ENCODE measurements at places on chromosomes 7 and 10.
A peak's percentile ranks its signal among the peaks of the same experiment; 100 is the strongest.

DNA sequence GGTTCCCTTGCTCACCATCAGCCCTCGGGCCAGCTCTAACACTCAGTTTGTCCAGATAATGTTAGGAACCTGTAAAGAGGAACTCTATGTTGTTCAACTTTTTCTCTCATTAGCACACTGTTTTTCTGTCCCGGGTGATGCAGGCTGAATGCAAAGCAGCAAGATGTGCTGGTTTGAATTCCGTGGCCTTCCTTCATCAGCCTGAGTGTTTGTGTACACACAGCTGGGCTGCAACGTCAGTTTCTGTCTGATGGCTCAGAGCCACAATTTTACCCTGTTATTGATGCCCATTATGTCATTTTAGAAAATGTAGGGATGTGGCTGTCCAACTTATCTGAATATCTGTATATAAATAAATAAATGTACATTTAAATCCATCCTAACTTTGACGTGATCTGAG is 152.0 kb downstream of the PLPP4 start:
- ATAC-seq = no peak

GRCh38 chr10:85280014-85280413 is 951.6 kb downstream of the CCSER2 start:
- ATAC-seq = no peak

- no peak for ATAC-seq
Observed at GRCh38 chr10:3339531-3339950, 167.0 kb upstream of the PITRM1 start.

DNA sequence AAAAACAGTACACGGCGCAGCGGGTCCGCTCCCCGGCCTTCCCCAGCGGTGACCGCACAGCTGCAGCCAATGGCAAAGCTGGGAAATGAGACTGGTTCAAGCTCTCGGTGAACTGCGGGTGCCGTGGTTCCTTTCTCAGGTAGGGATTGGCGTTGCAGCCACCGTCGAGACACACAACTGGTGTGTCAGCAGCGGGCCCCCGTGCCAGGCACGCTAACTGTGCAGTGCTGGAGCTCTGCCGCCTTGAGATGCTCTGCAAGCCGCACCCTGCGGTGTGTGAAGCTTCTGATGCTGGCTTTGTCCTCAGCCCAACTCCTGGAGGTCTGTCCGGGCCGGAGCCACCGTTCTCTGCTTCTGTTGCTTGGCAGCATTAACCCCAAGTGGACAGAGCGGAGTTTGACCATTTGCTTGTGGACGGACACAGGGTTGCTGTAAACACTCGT is 20.6 kb upstream of the NKX6-2 start:
- ATAC-seq = no peak

DNA sequence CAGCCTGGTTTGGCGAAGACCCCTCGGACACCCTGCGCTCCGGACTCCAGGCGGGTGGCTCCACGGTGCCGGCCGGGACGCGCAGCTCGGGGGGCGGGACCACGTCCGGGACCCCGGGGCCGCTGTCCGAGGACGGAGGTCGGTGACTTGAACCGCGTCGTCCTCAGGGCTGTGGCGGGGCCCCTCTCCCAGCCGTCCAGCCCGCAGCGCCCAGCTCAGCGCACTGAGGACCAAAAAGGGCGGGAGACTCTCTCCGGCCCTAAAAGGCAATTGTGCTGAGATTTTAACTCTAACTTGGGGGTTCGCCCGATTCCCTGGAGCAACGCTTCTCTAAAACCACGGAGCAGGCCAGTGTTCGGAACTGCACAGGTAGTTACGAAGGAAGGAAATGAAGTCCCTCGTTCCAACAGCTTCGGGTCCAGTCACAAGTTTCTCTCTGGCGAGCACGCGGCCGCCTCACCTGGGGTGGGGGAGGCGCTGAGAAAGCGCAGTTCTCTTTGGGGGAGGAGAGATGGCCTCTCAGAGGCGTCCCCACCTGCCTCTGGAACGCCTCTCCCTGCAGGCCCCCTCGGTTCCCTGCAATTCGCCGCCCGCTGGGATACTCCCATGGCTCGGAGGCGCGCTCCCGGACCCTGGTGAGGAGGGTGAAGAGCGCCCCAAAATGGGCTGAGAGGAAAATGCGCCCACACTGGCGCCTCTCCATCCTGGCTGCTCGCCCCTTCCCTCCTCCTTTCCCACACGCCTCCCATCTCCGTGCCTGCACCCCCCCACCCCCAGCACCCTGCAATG is 352.7 kb downstream of the DNAJB6 start:
- ATAC-seq = no peak

DNA sequence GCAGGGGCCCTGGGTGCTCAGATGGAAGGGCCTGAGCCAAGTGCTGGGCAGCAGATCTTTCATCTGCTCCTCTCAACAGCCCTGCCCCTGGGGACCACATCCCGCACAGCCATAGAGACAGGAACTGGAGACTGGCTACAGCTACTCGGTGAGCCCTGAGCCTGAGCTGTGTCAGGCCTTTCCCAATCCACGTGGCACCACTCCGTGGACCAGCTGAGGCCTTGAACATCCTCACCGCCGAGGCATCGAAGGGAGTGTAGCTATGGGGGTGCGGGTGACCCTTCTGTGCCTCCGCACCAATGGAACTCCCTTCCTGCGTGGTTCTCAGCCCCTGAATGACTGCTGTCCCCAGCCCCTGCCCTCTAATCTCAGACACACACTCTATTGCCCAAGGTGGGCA is 362.7 kb upstream of the SHH start:
- no peak for ATAC-seq

DNA sequence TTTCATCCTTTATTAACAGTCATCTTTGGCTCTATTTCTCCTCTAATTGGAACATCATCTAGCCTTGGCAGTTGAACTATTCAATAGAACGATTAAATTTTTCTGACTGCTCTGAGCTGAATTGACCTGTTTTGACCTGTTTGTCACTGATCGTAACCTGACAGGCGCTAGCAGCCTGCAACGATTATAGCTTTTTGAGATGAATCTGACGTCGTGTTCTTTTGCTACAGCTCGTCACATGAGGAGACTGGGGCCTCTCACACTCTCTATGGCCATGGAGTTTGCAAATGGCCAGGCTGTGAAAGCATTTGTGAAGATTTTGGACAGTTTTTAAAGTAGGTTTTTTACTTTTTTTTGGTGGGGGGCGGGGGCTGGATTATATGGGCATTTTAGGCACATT is 229.8 kb downstream of the FOXP2 start:
- no peak for ATAC-seq

DNA sequence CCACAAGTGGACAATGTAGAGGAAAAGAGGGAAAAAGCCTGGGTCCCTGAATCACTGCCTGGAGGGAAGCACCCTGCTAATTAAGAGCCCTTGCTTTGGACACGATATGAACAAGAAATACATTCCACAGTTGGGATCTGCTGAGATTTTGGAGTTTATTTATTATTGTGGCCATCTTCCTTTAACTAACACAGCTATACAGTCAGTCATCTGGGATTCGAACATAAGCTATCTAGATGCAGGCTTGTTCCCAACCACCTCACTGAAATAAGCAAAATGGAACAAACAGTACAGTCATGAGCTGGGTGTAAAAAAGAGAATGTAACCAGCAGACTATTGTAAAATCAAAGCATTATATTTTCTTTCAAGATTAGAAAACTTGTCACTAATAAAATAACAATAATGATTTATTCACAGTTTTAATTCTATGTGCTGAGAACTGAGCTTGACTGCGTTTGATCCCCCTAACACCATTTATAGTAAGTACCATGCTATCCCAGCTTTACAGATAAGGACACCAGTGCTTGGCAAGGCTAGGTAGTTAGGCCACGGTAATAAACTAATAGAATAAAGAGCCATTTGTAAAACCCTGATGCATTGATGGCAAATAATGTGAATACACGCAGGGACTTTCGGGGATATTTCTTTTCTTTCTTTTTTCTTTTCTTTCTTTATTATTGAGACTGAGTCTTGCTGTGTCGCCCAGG is 223.8 kb upstream of the KLF6 start:
- ATAC-seq = no peak

- ATAC-seq = no peak
Observed at GRCh38 chr7:138000081-138000701, 1.7 kb downstream of the CREB3L2 start.

- no peak for ATAC-seq
Observed at GRCh38 chr10:80739963-80740715, 202.4 kb downstream of the SH2D4B start.

DNA sequence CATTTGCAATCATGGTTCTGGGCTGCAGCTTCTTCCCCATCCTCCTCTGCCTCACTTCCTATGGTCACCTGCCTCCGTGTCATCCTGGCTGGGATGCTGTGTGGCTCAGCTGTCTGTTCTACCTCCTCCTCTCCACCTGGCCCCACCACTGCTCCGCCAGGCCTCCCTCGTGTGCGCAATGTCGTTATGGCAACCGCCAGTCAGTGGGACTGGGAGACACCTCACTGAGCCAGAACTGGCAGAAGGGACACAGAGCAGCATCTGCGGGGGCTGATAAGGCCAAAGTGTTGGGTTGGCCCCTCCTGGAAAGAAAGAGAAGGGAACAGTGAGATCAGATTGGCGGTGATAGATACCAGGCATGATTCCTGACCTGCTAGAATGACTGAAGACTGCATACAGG is 527.5 kb downstream of the INHBA start:
- no peak for ATAC-seq

DNA sequence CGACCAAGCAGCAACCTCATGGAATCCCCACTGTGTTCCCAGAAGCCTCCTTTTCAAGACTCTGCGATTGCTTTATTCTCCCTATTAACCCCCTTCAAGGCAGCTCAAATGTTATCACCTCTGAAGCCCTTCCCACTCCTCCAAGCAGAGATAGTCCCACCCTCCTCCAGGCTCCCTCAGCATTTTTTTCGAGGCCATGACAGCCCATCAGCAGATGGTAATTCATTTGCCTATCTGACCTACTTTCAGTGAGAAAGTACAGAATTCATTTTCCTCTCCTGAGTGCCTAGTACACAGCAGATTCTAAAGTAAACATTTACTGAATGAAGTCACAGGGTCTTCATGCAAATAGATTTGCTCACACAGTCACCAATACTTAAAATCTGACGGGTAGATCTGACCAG is 47.8 kb downstream of the HERPUD2 start:
- ATAC-seq = peak; percentile 52

- ATAC-seq = peak; percentile 32
Observed at GRCh38 chr10:11724938-11725776, 17.0 kb upstream of the ECHDC3 start.

- no peak for ATAC-seq
Observed at GRCh38 chr10:63722537-63722936, 201.3 kb downstream of the REEP3 start.

- no peak for ATAC-seq
Observed at GRCh38 chr7:132532281-132532680, 44.0 kb downstream of the PLXNA4 start.

GRCh38 chr7:139431459-139431858 is 52.0 kb downstream of the KLRG2 start:
- no peak for ATAC-seq

- peak; percentile 91 for ATAC-seq
Observed at GRCh38 chr10:103696411-103697145, 158.8 kb downstream of the SH3PXD2A start.

DNA sequence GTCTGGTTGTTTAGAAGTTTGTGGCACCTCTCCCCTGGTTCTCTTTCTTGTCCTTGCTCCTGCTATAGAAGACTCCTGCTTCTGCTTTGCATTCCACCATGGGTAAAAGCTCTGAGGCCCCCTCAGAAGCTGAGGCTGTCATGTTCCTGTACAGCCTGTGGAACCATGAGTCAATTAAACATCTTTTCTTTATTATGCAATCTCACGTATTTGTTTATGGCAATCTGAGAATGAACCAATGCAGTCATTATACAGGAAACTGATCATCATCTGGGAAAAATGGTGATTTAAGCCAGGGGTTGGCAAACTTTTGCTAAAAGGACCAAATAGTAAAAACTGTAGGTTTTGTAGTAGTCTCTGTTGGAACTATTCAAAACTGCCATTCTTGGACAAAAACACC is 175.4 kb downstream of the CSTF2T start:
- no peak for ATAC-seq

DNA sequence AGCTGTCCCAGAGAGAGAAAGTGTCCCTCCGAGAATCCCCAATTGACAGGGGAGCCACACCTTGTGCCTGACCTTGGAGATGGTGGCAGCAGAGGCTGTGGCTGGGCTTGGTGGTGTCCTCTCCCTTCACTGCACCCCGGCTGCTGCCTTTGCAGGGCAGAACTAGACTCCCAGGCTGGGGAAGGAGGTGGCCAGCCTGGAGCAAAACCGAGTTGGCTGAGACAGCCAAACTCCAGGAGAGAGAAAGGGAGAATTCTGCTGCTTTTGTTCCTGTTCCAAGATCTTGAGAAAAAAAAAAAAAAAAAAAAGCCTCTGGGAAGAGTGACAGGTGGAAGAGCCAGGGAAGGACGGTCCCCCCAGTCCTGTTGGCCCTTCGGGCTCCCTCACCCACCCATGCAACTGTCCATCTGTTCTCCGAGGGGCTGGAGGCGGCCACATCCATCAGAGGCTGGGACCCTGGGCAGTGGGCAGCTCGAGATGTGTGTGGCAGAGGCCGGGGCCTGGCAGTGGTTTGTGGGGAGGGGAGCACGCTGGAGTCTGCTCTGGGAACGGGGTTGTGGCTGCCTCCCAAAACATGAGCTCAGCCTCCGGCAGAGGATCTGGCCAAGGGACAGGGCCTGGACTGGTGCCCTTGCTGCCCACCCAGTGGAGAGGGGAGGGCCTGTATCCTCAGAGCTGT is 35.5 kb downstream of the CLIP2 start:
- ATAC-seq = no peak

DNA sequence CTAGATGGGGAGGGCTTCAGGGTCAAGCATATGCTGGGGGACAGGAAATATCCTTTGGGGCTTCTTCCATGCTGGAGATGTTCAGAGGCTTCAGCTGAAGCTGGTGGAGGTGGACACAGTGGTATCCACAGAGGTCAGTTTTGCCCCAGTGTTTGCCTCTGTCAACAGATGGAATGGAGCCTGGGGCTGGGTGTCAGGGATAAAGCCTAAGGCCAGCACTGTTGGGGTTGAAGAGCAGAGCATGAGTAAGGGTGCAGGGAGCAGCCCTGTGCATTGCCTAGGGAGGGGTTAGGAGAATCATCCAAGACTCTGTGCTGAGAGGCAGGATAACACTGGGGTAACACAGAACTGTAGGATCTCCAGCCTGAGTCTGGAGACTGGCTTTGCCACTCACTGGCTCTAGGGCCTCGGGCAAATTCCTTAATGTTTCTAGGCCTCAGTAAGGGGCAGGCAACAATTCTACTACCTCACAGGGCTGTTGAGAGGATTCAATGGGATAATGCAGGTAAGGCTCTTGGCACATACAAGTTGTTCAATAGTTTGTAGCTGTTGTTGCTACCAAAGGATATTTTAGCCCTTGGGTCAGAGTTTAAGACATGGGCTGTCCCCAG is 21.8 kb upstream of the MYL7 start:
- ATAC-seq = no peak

- no peak for ATAC-seq
Observed at GRCh38 chr10:128316121-128316726, 190.0 kb upstream of the MKI67 start.

GRCh38 chr10:11192304-11193000 is 174.8 kb downstream of the CELF2 start:
- no peak for ATAC-seq

Data from activated T-helper 17 cell treated with anti-CD3 and anti-CD28 coated beads, Interleukin-2, amount 50 U/mL, for 72 hours (primary cell).